Large intestine (tissue), 12 donors: ENCODE measurements at places on chromosomes 16 and 17. TPM values are rescaled to one million over a fixed set of nuclear protein-coding genes. Genes with fewer than 3 reads are reported as not detected.

The CCL17 gene
- polyA plus RNA-seq: 0.30 TPM

The ARL2BP gene
- polyA plus RNA-seq: 44.5 TPM

The PRR11 gene
- polyA plus RNA-seq: 11.9 TPM

The KIF19 gene
- 5.7 TPM for polyA plus RNA-seq

The SULT1A4 gene
- polyA plus RNA-seq: 203 TPM

The ELMO3 gene
- 34.0 TPM for polyA plus RNA-seq

The VAMP2 gene
- 95.0 TPM for polyA plus RNA-seq

The AIPL1 gene
- not detected for polyA plus RNA-seq

The TACO1 gene
- 20.3 TPM for polyA plus RNA-seq

The NME3 gene
- 57.7 TPM for polyA plus RNA-seq

The CLEC3A gene
- polyA plus RNA-seq: 0.36 TPM

The DNAI2 gene
- polyA plus RNA-seq: 0.07 TPM

DNA sequence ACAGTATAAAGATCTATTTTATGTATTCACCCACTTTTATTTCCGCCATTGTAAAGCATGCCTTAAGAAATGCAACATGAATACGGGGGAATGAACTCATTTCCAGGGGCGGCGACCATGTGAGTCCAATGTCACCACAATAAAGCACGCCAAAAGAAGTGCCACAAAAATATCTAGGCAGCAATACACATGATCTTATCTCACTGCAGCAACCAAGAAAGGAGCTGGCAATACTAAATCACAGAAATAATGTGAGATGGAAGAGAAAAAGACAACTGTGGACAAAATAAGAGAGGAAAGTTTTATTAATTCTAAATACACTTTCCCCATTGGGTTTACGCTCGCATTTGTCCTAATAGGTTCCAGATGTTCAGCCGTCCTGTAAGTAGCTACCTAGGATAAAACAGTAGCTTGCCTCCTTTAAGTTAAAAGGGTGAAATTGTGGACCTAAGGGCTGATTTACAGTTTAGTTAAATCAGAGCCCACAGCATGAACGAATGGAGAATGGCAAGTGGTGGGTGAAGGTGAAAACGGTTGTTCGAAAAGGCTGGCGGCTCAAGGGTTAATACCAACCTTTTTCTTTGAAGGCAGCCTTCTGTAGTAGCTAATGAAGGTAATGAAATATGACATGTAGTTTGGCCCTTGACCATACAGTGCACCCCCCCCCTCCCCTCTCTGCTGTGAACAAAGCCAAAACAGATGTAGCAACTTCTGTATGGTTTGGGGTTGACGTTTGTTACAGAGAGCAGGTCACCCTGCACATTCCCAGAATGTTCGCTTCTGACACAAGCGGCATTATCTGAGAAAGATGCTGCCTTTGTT is 504.2 kb upstream of the PSMD7 start:
- H3K4me3 ChIP-seq: no peak overlapping the region
- no peaks in the 10 kb centered on the region for H3K27me3 ChIP-seq
- no peaks in the 10 kb centered on the region for H3K36me3 ChIP-seq
- DNase-seq: no peak

DNA sequence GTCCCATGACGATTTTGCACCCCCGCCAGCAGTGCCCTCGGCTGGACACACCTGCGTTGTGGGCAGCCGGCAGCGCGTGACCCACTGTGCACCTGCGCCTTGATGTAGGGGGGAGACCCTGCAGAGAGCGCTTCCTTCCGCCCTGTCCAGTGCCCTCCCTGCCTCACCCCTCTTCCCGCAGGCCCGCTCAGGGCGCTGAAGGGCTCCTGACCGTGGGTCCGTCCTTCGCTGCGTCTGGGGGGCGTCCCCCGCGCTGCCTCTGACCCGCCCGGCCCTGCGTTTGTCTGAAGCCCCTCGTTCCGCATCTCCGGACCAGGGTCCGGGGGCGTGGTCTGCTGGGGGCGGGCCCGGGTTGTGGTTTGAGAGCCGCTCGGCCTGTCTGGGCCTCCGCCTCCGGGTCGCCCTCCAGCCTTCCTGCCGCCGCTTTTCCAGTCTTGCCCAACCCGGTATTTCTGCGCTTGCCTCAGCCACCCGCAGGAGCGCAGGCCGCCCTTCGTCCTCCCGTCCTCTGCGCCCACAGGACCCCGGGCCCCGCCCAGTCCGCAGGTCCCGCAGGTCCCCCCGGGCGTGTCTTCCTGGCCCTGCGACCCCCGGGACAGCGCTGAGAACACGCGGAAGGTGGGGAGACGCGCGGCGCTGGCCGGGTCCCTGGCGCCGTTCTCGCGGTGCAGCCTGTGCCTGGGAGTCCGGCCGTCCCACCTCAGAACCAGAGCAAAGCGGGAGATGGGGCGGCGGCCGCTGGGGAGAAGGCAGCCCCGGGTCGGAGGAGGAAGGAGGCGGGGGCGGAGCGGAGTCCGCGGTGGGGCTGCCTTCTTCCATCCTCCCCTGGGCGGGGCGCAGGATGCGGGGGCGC is 4.0 kb upstream of the IL17C start:
- H3K36me3 ChIP-seq: peaks cover 32% of the 10 kb centered on the region
- peaks cover 38% of the 10 kb centered on the region for H3K27me3 ChIP-seq
- H3K27ac ChIP-seq: no peak overlapping the region
- DNase-seq: no peak
- H3K4me1 ChIP-seq: peaks cover 16% of the 10 kb centered on the region
- H3K4me3 ChIP-seq: peak overlapping the region; percentile 18

DNA sequence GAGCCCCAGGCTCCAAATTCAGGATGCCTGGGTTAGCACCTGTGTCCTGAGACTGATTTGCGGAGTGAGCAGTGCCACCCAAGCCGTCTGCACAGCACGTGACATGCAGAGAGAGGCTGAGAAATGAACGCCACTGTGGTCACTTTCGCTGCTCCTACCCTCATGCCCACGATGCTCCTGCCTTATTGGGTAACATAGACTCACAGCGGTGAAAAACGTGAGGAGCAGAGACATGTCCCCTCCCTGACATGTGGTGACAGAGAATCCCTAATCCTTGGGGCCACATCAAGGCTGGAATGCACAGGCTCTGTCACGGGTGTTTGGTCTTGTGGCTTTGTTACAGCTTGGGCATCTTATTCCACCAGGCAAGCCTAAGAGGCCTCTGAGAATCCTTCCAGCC is 52.1 kb upstream of the CACNG5 start:
- H3K4me3 ChIP-seq: no peak overlapping the region
- no peak for DNase-seq
- H3K27me3 ChIP-seq: no peaks in the 10 kb centered on the region
- H3K27ac ChIP-seq: no peak overlapping the region

- H3K4me1 ChIP-seq: no peaks in the 10 kb centered on the region
- H3K36me3 ChIP-seq: peaks cover 21% of the 10 kb centered on the region
- no peaks in the 10 kb centered on the region for H3K27me3 ChIP-seq
- H3K4me3 ChIP-seq: no peak overlapping the region
These were observed 33.5 kb downstream of the BANP start for GRCh38 chr16:87984632-87985267.

GRCh38 chr16:89064606-89065457 is 28.8 kb upstream of the ACSF3 start:
- H3K4me1 ChIP-seq: no peaks in the 10 kb centered on the region
- H3K27me3 ChIP-seq: peaks cover 37% of the 10 kb centered on the region
- DNase-seq: no peak
- no peak overlapping the region for H3K27ac ChIP-seq
- H3K4me3 ChIP-seq: no peak overlapping the region

GRCh38 chr17:6334386-6334785 is 100.5 kb downstream of the AIPL1 start:
- no peaks in the 10 kb centered on the region for H3K27me3 ChIP-seq
- H3K27ac ChIP-seq: no peak overlapping the region
- H3K4me1 ChIP-seq: no peaks in the 10 kb centered on the region
- no peaks in the 10 kb centered on the region for H3K36me3 ChIP-seq
- no peak for DNase-seq

- no peaks in the 10 kb centered on the region for H3K36me3 ChIP-seq
- H3K4me1 ChIP-seq: no peaks in the 10 kb centered on the region
- DNase-seq: no peak
- H3K27ac ChIP-seq: no peak overlapping the region
- no peak overlapping the region for H3K4me3 ChIP-seq
- H3K27me3 ChIP-seq: peaks cover 10% of the 10 kb centered on the region
These were observed 2.0 kb downstream of the PTX4 start for GRCh38 chr16:1486551-1487390.

- no peaks in the 10 kb centered on the region for H3K27me3 ChIP-seq
- peaks cover 44% of the 10 kb centered on the region for H3K4me1 ChIP-seq
- H3K4me3 ChIP-seq: no peak overlapping the region
- peak overlapping the region; percentile 85 for H3K27ac ChIP-seq
These were observed 24.2 kb downstream of the B9D1 start for GRCh38 chr17:19338031-19338990.

GRCh38 chr16:19589771-19590302 is 34.3 kb downstream of the VPS35L start:
- H3K27me3 ChIP-seq: no peaks in the 10 kb centered on the region
- peaks cover 58% of the 10 kb centered on the region for H3K36me3 ChIP-seq
- no peak overlapping the region for H3K4me3 ChIP-seq
- H3K27ac ChIP-seq: no peak overlapping the region
- DNase-seq: no peak

DNA sequence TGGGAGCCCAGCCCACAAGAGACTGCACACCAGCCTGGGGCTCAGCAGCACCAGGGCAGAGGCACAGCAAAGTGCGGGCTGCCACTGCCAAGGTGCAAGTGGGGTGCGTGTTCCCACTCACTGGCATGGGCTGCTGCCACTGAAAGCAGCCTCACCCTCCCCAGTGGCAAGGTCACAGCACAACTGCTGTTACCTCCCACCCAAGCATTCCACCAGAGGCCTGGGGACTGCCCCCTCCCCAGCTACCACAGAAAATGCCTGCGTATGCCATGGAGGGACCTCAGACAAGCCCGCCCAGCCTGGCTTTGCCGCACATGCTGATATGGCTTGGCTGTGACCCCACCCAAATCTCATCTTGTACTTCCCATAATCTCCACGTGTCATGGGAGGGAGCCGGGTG is 33.1 kb downstream of the MEAK7 start:
- no peak overlapping the region for H3K4me3 ChIP-seq
- H3K36me3 ChIP-seq: no peaks in the 10 kb centered on the region
- H3K27me3 ChIP-seq: no peaks in the 10 kb centered on the region
- DNase-seq: no peak
- H3K27ac ChIP-seq: no peak overlapping the region
- no peaks in the 10 kb centered on the region for H3K4me1 ChIP-seq

- no peak overlapping the region for H3K4me3 ChIP-seq
- no peak for DNase-seq
- no peak overlapping the region for H3K27ac ChIP-seq
- H3K4me1 ChIP-seq: no peaks in the 10 kb centered on the region
- H3K36me3 ChIP-seq: no peaks in the 10 kb centered on the region
- H3K27me3 ChIP-seq: no peaks in the 10 kb centered on the region
These were observed 74.2 kb downstream of the CPPED1 start for GRCh38 chr16:12729448-12729847.

DNA sequence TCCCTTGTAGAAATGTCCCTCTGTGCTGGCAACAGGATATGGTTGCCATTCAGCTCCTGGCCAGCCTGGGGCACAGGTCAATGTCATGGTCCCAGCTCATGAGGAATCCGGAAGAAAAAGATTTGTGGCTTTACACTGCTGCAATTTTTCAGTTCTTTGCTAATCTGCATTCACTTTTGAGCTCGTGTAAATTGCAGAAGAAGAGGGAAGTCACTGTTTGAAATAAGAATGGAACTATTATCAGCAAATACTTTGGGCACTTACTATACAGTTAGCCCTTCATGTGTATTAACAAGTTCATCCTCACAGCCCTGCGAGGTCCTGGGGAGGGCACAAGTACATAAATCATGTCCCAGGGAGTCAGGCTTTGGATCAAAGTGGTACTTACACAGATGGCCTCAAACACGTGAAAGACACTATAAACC is 14.2 kb downstream of the SLC47A2 start:
- DNase-seq: no peak
- H3K36me3 ChIP-seq: no peaks in the 10 kb centered on the region
- H3K4me1 ChIP-seq: peaks cover 4% of the 10 kb centered on the region

DNA sequence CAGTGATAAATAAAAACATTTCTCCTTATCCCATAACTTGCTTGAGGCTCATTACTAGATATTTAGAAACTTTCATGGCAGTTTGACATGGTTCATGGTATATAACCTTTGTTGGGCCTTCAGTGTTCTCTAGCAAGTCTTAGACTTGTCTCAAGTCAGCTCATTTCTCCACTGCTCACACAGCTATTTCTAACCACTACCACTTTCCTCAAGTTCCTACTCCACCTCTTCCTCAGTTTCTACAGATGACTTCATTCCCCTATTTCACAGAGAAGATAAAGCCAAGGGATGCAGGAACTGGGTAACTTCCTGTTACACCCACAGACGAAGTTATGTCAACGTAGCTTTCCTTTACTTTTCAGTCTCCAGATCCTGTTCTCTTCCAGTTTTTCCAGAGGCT is 23.2 kb downstream of the NLK start:
- no peaks in the 10 kb centered on the region for H3K36me3 ChIP-seq
- no peaks in the 10 kb centered on the region for H3K27me3 ChIP-seq
- H3K4me1 ChIP-seq: no peaks in the 10 kb centered on the region
- no peak overlapping the region for H3K4me3 ChIP-seq
- no peak for DNase-seq
- H3K27ac ChIP-seq: no peak overlapping the region

- peaks cover 23% of the 10 kb centered on the region for H3K36me3 ChIP-seq
- H3K27ac ChIP-seq: peak overlapping the region; percentile 82
- no peak overlapping the region for H3K4me3 ChIP-seq
- H3K27me3 ChIP-seq: no peaks in the 10 kb centered on the region
These were observed 24.8 kb upstream of the MRPS23 start for GRCh38 chr17:57874434-57875289.

DNA sequence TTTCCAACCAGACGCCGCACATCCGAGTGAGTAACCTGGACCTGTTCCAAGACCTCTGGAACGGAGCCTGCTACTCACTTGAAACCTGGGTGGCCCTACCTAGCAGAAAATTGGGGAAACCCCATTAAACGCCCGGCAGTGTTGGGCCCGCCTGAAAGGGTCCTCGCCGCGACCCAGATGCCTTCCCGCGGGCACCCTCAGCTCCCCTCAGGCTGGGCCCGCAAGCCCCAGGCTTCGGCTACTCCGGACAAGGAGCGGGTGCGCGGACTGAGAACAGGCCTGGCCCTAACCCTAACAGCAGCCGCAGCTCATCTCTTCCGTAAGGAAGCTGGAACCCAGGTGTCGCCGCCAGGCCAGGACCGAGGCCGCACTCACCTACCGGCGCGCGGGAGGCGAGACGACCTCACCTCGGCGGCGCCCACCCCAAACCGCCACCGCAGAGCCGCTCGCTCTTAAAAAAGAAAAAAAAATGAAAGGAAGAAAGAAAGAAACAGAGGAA is 344 bp downstream of the PSME3IP1 start:
- peak overlapping the region; percentile 89 for H3K4me3 ChIP-seq
- H3K27ac ChIP-seq: peak overlapping the region; percentile 83
- H3K27me3 ChIP-seq: no peaks in the 10 kb centered on the region
- H3K4me1 ChIP-seq: peaks cover 9% of the 10 kb centered on the region
- peaks cover 3% of the 10 kb centered on the region for H3K36me3 ChIP-seq

- no peak overlapping the region for H3K4me3 ChIP-seq
- no peaks in the 10 kb centered on the region for H3K4me1 ChIP-seq
- DNase-seq: no peak
- no peak overlapping the region for H3K27ac ChIP-seq
These were observed 54.7 kb downstream of the CACNG5 start for GRCh38 chr17:66889480-66890230.

- peaks cover 25% of the 10 kb centered on the region for H3K4me1 ChIP-seq
- DNase-seq: peak; percentile 55
- H3K27ac ChIP-seq: peak overlapping the region; percentile 29
- H3K27me3 ChIP-seq: no peaks in the 10 kb centered on the region
These were observed 50.0 kb downstream of the TENT4B start for GRCh38 chr16:50202926-50203624.
